ENCODE measurements at places on chromosomes 6 and 20.

- H3K27ac ChIP-seq: no peak overlapping the region
- H3K27me3 ChIP-seq: no peaks in the 10 kb centered on the region
- DNase-seq: peak; percentile 39
- no peaks in the 10 kb centered on the region for H3K4me1 ChIP-seq
- no peaks in the 10 kb centered on the region for H3K36me3 ChIP-seq
Observed at GRCh38 chr20:53157443-53158408, 185.6 kb downstream of the TSHZ2 start.

DNA sequence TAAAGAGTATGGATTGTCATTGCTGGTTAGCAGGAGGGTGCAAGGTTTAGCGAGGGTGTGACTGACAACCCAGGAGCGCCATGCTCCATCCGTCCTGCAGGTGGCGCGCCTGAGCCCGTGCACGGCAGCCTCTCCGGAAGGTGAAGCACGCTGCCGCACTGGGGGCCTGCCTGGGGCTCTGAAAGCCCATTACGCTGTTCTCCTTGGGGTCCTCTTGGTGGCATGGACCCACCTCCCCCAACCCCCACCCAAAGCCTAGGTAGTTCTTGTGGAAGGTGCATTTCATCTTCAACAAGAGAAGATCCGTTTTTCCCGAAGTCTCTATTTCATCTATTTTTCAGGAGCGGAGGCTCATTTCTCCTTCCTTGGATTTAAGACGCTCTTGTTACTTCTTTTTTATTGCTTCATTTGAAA lies 197.4 kb upstream of the KCNG1 start:
- H3K27me3 ChIP-seq: no peaks in the 10 kb centered on the region
- H3K36me3 ChIP-seq: no peaks in the 10 kb centered on the region
- no peak overlapping the region for H3K4me3 ChIP-seq
- no peaks in the 10 kb centered on the region for H3K4me1 ChIP-seq
- H3K27ac ChIP-seq: no peak overlapping the region
- peak; percentile 91 for DNase-seq

GRCh38 chr6:44475417-44475778 lies 87.9 kb downstream of the CDC5L start:
- DNase-seq: no peak
- H3K27me3 ChIP-seq: no peaks in the 10 kb centered on the region
- H3K27ac ChIP-seq: no peak overlapping the region
- H3K4me3 ChIP-seq: no peak overlapping the region
- no peaks in the 10 kb centered on the region for H3K36me3 ChIP-seq
- no peaks in the 10 kb centered on the region for H3K4me1 ChIP-seq

GRCh38 chr6:47715782-47716181 lies 17.4 kb downstream of the ADGRF4 start:
- no peaks in the 10 kb centered on the region for H3K4me1 ChIP-seq
- no peak overlapping the region for H3K27ac ChIP-seq
- DNase-seq: no peak

GRCh38 chr6:56914798-56915658 lies 39.9 kb upstream of the BEND6 start:
- H3K27me3 ChIP-seq: no peaks in the 10 kb centered on the region
- DNase-seq: no peak
- H3K4me3 ChIP-seq: no peak overlapping the region
- no peak overlapping the region for H3K27ac ChIP-seq
- no peaks in the 10 kb centered on the region for H3K36me3 ChIP-seq

- H3K36me3 ChIP-seq: no peaks in the 10 kb centered on the region
- DNase-seq: no peak
- H3K4me1 ChIP-seq: no peaks in the 10 kb centered on the region
- H3K27ac ChIP-seq: no peak overlapping the region
Observed at GRCh38 chr6:99119109-99120031, 171.6 kb upstream of the FBXL4 start.

DNA sequence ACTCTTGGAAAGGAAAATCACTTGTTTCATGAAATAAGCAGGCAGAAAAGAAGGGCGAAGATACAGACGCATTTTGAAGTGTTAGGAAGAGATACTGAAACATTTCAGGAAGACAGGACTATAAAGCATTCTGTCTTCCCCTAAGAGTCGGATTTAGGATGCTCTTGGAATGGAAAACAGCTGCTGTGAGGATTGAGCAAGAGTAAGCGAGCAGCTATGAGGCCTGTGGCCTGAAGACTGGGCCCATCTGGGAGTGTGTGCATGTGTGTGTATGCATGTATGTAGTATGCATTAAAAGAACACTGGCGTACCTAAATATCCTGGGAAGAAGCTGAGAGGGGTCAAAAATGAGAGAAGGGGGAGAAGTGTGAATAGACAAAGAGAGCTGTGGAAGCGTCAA lies 83.6 kb downstream of the SIM1 start:
- no peak for DNase-seq
- H3K36me3 ChIP-seq: no peaks in the 10 kb centered on the region
- no peak overlapping the region for H3K27ac ChIP-seq

DNA sequence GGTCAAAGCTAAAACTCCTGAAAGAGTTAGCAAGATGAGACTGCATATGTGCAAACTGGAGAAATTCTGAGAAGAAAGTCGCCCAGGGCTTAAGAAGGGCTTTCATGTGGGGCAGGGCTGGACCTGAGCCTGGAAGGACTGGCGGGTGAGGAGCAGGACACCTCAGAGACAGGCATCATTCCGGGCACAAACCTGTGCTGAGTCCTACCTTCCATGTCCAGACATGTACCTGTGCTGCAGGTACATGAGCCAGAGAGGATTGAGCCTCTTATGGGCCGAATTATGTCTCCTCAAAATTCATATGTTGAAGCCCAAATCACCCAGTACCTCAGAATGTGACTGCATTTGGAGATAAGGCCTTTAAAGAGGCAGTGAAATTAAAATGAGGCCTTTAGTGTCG lies 171.0 kb downstream of the QRSL1 start:
- H3K27me3 ChIP-seq: no peaks in the 10 kb centered on the region
- no peaks in the 10 kb centered on the region for H3K4me1 ChIP-seq
- DNase-seq: no peak
- no peak overlapping the region for H3K27ac ChIP-seq

DNA sequence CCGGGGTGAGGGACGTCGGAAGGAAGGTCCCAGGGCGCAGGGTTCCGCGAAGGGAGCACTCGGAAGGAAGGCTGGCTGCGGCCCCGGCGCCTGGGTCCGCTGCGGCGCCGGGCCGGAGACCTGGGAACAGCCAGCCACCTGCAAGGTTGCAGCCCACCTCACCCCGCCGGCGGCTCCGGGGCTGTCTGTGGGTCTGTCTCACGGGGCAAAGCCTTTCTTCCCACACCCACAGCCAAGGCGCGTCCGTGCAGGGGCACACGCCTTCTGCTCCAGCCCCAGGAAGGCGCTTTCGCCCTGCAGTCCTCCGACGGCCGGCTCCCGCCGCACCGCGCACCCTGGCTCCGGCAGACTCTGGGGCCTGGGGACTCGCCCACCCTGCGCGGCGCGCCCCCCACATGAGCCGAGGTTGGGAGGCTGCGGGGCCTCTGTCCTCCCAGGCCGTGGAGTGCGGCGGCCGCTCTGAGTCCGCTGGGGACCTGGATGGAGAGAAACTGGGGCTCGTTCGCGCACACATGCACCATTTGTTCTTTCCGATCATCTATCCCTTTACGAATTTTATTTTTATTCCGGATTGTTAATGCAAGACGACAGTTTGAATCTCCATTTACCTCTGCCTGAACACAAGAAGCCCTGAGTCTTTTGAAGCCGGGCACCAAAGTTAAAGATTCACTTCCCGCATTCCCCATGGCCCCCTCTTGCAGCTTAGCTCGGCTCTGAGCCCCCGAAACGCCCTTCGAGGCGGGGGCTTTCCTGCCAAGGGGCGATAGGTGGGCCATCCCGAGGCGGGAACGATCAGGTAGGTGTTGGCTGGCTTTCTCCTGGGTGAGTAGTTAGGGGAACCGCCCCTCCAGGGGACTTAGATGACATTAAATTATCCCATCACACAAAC lies 4.5 kb upstream of the FOXC1 start:
- peaks cover 45% of the 10 kb centered on the region for H3K4me1 ChIP-seq
- H3K4me3 ChIP-seq: peak overlapping the region; percentile 33
- DNase-seq: peak; percentile 87
- no peaks in the 10 kb centered on the region for H3K36me3 ChIP-seq
- H3K27ac ChIP-seq: no peak overlapping the region

- H3K27me3 ChIP-seq: no peaks in the 10 kb centered on the region
- H3K4me1 ChIP-seq: no peaks in the 10 kb centered on the region
- H3K36me3 ChIP-seq: no peaks in the 10 kb centered on the region
- no peak for DNase-seq
- H3K27ac ChIP-seq: no peak overlapping the region
- no peak overlapping the region for H3K4me3 ChIP-seq
Observed at GRCh38 chr6:10567256-10568026, 46.3 kb downstream of the GCNT2 start.

DNA sequence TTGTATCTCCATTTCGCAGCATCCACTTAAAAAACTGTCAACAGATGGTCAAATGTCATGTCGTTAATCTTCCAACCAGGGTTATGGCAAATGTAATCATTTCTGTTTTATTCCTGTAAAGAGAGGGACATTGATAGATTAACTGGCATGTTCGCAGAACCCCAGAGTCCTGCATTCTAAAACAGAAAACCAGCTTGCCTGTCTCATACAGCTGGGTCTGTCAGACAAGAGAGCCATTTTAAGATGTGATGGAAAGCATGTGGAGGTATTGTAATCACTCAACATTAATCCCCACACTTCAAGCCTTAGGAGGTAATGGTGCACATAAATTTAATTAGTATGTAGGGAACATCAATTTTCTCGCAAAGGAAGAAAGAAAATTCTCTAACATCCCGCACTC lies 4.4 kb downstream of the SMLR1 start:
- H3K4me1 ChIP-seq: no peaks in the 10 kb centered on the region
- H3K27me3 ChIP-seq: no peaks in the 10 kb centered on the region
- no peak for DNase-seq
- no peak overlapping the region for H3K4me3 ChIP-seq
- no peak overlapping the region for H3K27ac ChIP-seq
- no peaks in the 10 kb centered on the region for H3K36me3 ChIP-seq

DNA sequence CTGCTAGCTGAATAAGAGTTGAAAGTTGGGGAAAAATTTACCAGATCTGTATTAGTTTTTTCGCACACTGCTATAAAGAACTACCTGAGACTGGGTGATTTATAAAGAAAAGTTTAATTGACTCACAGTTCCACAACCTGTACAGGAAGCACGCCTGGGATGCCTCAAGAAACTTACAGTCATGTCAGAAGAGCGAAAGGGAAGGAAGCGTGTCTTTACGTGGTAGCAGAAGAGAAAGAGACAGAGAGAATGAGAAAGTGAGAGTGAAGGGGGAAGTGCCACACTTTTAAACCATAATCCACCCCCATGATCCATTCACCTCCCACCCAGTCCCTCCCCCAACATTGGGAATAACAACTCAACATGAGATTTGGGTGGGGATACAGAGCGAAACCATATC lies 79.6 kb downstream of the KHDC1L start:
- H3K4me1 ChIP-seq: no peaks in the 10 kb centered on the region
- H3K4me3 ChIP-seq: no peak overlapping the region
- H3K27ac ChIP-seq: no peak overlapping the region

DNA sequence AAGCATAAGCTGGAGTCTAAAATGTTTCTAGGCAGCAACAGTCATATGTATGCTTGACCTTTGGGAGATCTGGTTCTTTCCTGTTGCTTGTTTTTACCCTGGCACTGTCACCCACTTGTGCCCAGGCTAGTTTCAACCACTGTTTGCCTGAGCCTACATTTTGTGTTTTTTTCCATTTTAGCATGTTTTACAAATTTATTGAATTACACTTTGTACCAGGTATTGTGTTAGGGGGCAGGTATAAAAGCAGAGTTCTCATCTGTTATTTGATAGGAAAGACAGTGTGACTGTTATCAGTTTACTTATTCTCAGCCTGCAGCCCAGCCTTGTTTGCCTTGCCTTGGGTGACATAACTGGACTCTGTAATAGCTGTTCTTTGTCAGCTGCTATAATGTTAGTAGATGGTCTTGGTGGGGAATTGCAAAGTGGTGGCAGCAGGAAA lies 147.0 kb downstream of the CDKAL1 start:
- H3K36me3 ChIP-seq: no peaks in the 10 kb centered on the region
- H3K4me1 ChIP-seq: no peaks in the 10 kb centered on the region
- no peak for DNase-seq
- no peaks in the 10 kb centered on the region for H3K27me3 ChIP-seq
- no peak overlapping the region for H3K4me3 ChIP-seq
- no peak overlapping the region for H3K27ac ChIP-seq

DNA sequence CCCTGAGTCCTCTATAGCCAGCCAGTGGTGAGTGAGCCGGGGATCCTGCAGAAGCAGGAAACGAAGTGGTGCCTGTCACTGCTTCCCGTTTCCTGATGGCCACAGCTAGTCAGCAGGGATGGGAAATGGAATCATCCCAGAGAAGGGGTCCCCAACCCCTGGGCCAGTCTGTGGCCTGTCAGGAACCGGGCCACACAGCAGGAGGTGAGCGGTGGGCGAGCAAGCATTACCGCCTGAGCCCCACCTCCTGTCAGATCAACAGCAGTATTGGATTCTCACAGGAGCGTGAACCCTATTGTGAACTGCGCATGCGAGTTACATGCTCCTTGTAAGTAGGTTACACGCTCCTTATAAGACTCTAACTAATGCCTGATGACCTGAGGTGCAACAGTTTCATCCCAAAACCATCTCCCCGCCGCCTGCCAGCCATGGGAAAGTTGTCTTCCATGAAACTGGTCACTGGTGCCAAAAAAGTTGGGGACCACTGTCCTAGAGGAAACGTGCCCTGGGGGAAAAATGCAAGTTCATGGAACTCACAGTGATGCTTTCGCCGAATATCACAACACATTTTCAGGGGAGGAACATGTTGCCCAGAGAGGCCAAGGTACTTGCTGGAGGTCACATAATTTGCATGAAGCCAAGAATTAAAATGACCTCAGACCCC lies 113.8 kb downstream of the JPH2 start:
- peaks cover 9% of the 10 kb centered on the region for H3K36me3 ChIP-seq
- no peak overlapping the region for H3K27ac ChIP-seq
- H3K4me3 ChIP-seq: no peak overlapping the region
- H3K4me1 ChIP-seq: peaks cover 5% of the 10 kb centered on the region
- no peaks in the 10 kb centered on the region for H3K27me3 ChIP-seq

DNA sequence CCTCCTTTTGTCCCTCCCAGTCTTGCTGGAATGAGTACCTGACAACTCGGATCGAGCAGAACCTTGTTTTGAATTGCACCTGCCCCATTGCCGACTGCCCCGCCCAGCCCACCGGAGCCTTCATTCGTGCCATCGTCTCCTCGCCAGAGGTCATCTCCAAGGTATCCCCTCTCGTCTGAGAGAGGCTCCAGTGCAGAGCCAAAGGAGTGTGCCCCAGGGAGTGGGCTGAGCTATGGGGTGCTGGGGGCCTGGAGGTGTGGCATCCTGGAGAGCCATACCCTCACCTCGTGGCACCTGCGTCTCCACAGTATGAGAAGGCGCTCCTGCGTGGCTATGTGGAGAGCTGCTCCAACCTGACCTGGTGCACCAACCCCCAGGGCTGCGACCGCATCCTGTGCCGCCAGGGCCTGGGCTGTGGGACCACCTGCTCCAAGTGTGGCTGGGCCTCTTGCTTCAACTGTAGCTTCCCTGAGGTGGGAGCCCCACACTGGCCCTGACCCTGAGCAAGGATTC lies 8.8 kb downstream of the DNPH1 start:
- DNase-seq: no peak
- peaks cover 68% of the 10 kb centered on the region for H3K36me3 ChIP-seq
- H3K4me1 ChIP-seq: peaks cover 8% of the 10 kb centered on the region
- H3K27ac ChIP-seq: no peak overlapping the region

Data from upper lobe of left lung (tissue), 6 donors.